B cell (primary cell): ENCODE measurements at places on chromosomes 2 and 18.

DNA sequence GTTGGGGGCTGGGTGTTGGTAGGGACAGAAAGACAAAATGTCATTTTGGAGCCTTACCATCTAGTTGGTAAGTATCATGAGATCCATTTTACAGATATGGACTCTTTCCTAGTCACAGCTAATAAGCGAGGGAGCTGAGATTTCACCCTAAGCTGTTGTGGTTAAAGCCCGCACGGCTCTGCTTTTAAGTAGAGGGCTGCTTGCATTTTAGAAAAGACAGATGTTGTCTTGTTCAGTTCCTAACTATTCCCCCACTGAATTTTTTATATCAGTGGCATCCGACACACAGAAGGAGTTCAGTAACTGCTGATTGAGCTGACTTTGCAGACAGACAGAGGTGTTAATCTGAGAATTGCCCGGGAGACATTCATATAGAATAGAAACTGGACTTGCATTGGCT is 3.7 kb downstream of the QPCT start:
- H3K27me3 ChIP-seq = no peaks in the 10 kb centered on the region
- H3K27ac ChIP-seq = no peak overlapping the region
- peaks cover 33% of the 10 kb centered on the region for H3K4me1 ChIP-seq
- no peaks in the 10 kb centered on the region for H3K36me3 ChIP-seq

DNA sequence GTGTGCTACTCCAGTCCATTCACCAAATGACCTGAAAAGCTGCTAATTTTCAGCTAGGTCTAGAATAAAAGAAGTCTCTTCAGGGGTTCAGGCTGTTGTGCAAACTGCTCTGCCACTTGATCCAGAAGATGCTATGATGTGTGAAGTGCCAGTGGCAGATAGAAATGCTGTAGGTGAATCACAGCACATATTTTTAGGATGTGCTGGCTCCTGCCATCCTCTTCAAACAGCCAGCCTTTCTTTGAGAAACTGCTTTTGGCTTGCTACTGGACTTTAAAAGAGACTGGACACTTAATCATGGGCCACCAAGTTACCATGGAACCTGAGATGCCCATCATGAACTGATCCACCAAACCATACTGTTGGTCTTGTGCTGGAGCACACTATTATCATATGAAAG is 322.1 kb downstream of the EN1 start:
- no peak for DNase-seq
- H3K4me3 ChIP-seq = no peak overlapping the region
- H3K4me1 ChIP-seq = no peaks in the 10 kb centered on the region
- H3K36me3 ChIP-seq = no peaks in the 10 kb centered on the region
- no peaks in the 10 kb centered on the region for H3K27me3 ChIP-seq
- H3K27ac ChIP-seq = no peak overlapping the region

- H3K27me3 ChIP-seq = no peaks in the 10 kb centered on the region
- H3K36me3 ChIP-seq = no peaks in the 10 kb centered on the region
- H3K27ac ChIP-seq = no peak overlapping the region
- DNase-seq = no peak
Measured at GRCh38 chr18:10101729-10102128, 187.9 kb downstream of the VAPA start.

- no peaks in the 10 kb centered on the region for H3K36me3 ChIP-seq
- H3K4me1 ChIP-seq = no peaks in the 10 kb centered on the region
- H3K27ac ChIP-seq = no peak overlapping the region
- no peak overlapping the region for H3K4me3 ChIP-seq
- H3K27me3 ChIP-seq = no peaks in the 10 kb centered on the region
Measured at GRCh38 chr18:73714466-73714865, 433.2 kb downstream of the FBXO15 start.

GRCh38 chr2:12828980-12829379 is 112.2 kb downstream of the TRIB2 start:
- H3K4me1 ChIP-seq = no peaks in the 10 kb centered on the region
- peaks cover 4% of the 10 kb centered on the region for H3K27me3 ChIP-seq
- H3K4me3 ChIP-seq = no peak overlapping the region
- no peaks in the 10 kb centered on the region for H3K36me3 ChIP-seq
- DNase-seq = no peak

DNA sequence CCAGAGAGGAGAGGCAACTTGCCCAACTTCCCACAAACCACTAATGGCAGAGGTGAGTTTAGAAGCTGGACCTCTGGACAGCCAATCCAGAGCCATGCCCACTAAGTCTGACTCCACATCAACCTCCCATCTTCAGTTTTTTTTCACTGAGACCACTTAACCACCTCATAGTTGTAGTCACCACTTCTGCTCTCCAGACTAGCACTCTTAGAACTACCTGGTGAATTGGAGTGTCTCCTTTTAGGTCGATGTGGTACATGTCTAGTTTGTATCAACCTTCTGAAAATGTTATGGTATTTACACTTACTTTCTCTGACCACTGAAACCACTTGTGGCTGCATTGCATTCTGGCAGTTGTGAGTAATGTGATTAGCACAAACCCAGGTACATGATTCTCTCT is 743.6 kb upstream of the FANCL start:
- H3K36me3 ChIP-seq = no peaks in the 10 kb centered on the region
- no peak overlapping the region for H3K27ac ChIP-seq
- no peaks in the 10 kb centered on the region for H3K4me1 ChIP-seq
- DNase-seq = no peak

DNA sequence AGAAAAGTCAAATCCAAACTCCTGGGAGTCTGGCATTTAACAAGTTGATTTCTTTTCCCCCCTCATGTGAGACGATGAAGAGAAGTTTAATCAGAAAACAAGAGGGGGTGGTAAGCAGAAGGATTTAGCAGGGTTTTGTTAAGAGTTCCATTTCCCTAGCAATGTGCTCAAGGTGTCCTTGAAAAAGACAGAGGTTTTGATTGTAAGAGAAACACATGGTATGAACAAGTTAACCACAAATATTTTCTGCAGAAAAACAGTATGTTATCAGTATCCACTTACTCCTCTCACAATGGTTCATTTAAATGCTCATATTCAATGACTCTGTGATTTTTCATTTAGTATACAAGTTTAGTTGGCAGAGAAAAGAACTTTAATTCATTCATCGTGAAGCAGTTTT is 26.8 kb downstream of the LAMA1 start:
- no peak overlapping the region for H3K27ac ChIP-seq
- no peaks in the 10 kb centered on the region for H3K36me3 ChIP-seq
- no peak for DNase-seq
- H3K4me1 ChIP-seq = no peaks in the 10 kb centered on the region
- no peak overlapping the region for H3K4me3 ChIP-seq

GRCh38 chr2:142778289-142778688 is 99.2 kb upstream of the KYNU start:
- H3K4me1 ChIP-seq = no peaks in the 10 kb centered on the region
- no peak overlapping the region for H3K4me3 ChIP-seq
- no peaks in the 10 kb centered on the region for H3K27me3 ChIP-seq
- no peak for DNase-seq
- H3K36me3 ChIP-seq = no peaks in the 10 kb centered on the region

- H3K27me3 ChIP-seq = no peaks in the 10 kb centered on the region
- H3K27ac ChIP-seq = no peak overlapping the region
- no peak for DNase-seq
- no peak overlapping the region for H3K4me3 ChIP-seq
Measured at GRCh38 chr2:217008794-217009193, 148.9 kb upstream of the TNP1 start.

GRCh38 chr2:207103132-207103531 is 62.6 kb downstream of the KLF7 start:
- no peaks in the 10 kb centered on the region for H3K36me3 ChIP-seq
- no peak overlapping the region for H3K27ac ChIP-seq
- H3K4me3 ChIP-seq = no peak overlapping the region
- H3K27me3 ChIP-seq = no peaks in the 10 kb centered on the region

GRCh38 chr18:58101291-58101794 is 57.3 kb downstream of the NEDD4L start:
- H3K4me1 ChIP-seq = no peaks in the 10 kb centered on the region
- no peak overlapping the region for H3K4me3 ChIP-seq
- no peak overlapping the region for H3K27ac ChIP-seq
- DNase-seq = no peak
- no peaks in the 10 kb centered on the region for H3K27me3 ChIP-seq

DNA sequence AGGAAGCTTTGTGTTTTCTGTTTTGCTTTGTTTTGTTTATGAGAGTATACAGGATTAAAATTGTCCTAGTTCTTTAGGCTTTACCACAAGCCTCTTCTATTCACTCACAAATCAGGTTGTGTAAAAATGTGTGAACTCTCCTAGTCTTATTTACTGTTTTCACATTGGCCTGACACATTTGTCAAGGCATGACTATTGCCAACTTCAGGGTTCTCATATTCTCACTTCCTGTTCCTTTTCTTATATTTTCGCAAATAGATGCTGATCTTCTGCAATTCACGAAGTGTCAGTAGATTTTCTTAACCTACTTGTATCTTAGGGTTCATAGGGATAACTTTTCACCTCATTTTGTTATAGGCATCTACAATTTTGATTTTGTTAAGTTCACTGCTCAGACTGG is 67.1 kb downstream of the CCDC102B start:
- H3K27me3 ChIP-seq = no peaks in the 10 kb centered on the region
- no peaks in the 10 kb centered on the region for H3K36me3 ChIP-seq
- H3K4me1 ChIP-seq = no peaks in the 10 kb centered on the region
- no peak for DNase-seq
- H3K4me3 ChIP-seq = no peak overlapping the region
